ENCODE measurements at places on chromosomes 4 and X.

DNA sequence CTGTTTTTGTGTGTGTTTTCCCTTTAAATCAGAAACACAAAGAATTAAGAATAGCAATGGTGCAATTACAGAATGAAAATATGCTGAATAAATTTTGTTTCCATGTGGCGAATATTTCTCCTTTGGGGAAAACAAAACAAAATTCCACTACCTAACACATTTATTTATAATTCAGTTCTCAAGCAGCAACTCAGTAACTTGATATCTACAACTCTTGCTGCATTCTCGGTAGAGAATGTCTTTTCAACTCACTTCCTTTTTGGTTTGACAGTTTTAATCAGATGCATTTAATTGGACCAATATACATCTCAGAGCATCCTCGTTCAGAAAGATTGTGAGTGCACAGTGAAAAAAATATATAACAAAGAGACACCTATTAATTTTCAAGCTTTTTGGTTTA is 30.8 kb downstream of the ZNF827 start:
- no peak for DNase-seq

DNA sequence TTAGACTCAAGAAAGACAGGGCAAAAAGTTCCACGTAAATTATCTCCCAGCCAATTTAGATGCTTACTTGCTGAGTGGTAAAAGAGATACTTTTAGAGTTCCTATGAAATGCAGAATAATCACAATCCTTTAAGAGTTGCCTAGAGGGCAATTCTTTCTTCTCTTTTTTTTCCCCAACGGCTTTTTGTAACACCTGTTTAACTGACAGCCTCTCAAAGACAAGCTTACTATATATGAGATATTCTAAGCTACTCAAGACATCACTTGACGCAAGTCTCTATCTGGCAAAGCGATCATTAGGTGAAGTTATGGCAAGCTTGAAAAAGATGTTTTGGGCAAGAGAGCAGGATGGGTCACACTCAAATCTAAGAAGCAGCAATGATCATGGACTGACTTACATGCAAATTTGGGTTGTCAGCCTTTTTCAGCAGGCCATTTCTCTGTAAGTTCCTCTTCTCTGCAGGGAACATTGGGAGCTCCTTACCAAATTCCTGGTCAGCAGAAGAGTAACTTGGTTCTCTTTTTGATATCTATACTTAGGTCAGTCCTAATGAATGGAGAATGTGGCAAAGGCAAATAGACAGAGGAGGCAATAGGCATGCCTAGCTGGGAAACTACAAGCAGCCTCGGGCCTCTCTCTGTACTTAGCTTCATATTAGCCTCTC is 162.9 kb upstream of the FGF13 start:
- no peak for DNase-seq

DNA sequence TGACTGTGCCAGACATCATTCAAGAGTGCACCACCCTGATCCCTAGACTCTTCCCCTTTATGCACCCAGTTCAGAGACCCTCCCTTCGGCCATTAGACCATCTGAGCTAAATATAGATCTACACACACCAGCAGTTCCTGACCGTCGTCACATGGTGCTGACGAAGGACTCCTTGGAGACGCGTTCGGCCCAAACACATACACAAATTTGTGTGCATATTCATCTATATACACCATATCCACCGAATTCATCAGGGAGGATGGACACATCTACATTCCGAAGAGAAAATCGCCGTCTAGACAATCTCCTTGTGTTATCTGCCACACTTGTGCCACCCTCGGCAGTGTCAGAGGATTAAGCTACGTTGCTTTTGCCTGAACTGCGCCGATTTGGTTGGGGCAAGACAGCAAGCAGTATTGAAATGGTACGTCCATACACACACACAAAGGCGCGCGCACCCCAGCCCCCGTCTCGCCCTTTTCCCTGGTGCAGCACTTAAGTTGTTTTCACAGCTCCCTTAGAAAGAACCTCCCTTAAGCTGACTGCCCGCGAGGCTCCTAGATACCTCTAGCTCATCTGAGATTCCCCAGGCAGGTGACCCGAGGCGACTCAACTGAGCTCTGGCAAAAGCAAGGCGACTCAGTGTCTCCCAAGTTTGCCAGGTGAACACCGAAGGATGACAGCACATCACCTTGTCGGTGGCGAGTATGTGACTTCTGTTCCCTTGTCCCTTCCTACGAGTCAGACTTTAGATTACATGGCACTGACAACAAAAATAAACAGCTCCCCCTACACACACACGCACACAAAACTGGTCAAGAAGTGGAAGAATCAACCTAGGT is 1.0 kb downstream of the RASGEF1B start:
- DNase-seq = no peak

DNA sequence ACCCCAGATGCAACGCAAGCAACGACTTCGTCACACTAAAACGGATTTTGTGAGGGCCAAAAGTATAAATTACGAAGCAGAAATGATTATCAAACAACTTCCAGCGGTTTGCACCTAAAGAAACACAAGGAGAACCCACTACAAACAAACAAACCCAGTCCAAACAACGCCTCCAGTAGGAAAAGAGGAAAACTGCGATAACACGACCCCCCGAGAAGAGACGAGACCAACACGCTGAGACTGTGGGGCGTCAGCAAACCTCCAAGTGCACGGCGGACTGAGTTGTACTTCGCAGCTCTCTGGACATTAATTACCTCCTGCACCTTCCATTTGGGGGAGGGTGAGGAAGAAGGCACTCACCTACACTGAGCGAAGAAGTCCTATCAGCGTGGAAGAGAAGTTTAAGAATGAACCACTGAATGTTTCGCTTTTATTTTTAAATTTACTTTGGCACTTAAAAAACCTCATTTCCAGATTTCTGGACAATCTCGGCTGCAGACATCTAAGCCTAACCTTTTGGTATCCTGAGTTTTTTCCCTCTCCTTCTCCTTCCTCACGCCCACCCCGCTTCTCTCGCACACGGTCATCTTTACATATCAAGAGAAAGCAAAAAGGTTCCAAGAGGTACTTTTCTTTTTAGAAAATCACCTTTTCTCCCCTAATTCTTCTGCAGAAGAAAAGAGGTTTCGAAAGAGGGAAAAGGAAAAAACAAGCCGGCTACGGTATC is at the start of gene MAB21L2:
TSS of gene MAB21L2 (plus strand) at position 6 of the 727 bp plus-strand sequence. CDS start 879 bp downstream, outside the sequence.
- DNase-seq = peak; percentile 27

DNA sequence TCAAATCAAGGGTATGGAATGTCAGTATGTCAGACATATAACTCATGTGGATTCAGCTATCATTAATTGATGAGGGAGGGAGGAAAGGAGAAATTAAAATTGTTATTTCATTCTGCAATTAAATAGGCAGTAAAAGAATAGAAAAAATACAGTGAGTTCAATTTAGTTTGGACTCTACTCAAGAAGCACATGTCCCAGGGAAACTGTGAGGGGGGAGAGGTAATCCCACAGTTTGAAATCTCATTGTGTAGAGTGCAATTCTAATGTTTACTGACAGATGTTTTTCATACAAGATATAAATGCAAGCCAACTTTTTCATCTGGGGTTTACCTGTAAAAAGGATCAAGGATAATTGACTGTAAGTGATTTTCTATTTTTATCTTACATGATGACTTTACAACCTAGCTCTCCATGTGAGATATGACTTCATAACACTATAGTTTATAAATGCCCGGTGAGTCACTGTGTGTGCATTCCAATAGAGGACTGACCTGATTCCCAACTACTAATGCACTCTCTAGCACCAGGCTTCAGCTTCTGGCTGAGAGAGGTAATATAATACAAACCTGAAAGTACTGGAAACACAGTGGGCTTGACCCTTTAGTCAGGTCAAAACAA is 35.2 kb upstream of the SCD5 start:
- no peak for DNase-seq

DNA sequence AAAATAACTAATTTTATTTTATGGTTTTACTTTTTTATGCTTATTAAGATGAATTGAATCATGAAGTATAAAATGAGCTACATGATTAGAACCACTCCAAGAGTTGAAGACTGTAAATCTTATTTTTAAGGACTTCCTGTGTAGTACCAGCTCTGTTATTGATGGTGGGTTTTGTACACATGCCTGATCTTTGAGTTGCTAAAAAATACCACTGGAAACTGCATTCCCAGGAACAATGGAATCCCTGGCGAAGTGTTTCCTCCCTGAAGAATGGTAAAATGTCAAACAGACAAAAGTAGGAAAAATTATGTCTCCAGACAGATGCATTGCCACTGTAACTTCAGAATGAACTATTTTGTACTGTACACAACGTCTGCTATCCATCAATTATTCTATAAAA is 935.4 kb upstream of the TENM3 start:
- DNase-seq = no peak

- no peak for DNase-seq
Measured at GRCh38 chrX:123869488-123869887, 9.6 kb downstream of the XIAP start.

GRCh38 chr4:117770269-117771102 is 263.8 kb upstream of the NDST3 start:
- no peak for DNase-seq

GRCh38 chr4:113893546-113893945 is 85.9 kb downstream of the ARSJ start:
- no peak for DNase-seq

DNA sequence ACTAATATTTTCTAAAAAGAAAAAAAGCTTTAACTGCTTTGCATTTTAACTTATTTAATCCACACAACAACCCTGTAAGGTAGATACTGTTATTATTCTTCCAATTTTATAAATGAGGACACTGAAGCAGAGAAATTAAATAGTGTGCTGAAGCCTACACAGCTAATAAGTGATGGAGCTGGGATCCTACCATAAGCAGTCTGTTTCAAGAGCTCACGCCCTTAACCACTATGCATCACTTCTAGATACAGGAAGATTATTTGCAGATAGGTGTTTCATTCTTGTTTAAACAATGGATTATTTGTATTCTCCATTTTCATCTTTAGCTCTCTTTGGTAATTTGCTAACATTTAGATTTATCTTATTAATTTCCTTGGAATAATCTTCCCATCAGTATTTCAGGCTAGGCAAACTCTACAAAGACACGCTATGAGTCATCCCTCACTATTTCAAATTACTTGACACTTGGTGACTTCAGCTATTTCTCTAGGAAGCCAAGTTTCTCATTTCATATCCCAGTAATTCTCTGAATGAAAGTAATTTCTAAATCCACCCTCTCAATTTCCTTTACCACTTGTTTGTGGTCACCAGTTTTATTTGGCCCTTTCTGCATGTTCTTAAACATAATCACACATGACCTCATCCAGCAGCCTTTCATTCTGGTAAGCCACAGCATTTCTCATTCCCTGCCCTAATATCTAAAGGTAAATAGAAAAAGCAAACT is 67.3 kb downstream of the ASB9 start:
- DNase-seq = no peak

- DNase-seq = no peak
Measured at GRCh38 chr4:162126729-162127128, 37.1 kb downstream of the FSTL5 start.

GRCh38 chr4:40245550-40245949 is 48.7 kb downstream of the RHOH start:
- no peak for DNase-seq

DNA sequence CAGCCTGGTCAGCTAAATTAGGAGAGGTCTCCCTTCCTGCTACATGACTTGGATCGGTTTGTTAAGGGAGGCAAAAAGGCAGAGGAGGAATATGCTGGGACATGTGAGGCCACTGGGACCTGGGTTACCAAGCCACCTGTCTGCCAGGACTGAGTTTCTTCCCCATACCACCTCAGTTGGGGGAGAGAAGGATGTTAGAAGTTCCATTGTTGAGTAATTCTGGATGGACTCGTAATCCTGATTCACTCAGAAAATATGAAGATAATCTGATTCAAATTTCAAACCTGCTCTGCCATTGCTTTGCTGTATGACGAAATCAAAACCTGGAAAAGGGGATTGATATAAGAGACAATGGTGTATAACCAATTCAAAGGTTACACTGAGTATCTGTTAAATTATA is 97.4 kb upstream of the S100G start:
- no peak for DNase-seq

DNA sequence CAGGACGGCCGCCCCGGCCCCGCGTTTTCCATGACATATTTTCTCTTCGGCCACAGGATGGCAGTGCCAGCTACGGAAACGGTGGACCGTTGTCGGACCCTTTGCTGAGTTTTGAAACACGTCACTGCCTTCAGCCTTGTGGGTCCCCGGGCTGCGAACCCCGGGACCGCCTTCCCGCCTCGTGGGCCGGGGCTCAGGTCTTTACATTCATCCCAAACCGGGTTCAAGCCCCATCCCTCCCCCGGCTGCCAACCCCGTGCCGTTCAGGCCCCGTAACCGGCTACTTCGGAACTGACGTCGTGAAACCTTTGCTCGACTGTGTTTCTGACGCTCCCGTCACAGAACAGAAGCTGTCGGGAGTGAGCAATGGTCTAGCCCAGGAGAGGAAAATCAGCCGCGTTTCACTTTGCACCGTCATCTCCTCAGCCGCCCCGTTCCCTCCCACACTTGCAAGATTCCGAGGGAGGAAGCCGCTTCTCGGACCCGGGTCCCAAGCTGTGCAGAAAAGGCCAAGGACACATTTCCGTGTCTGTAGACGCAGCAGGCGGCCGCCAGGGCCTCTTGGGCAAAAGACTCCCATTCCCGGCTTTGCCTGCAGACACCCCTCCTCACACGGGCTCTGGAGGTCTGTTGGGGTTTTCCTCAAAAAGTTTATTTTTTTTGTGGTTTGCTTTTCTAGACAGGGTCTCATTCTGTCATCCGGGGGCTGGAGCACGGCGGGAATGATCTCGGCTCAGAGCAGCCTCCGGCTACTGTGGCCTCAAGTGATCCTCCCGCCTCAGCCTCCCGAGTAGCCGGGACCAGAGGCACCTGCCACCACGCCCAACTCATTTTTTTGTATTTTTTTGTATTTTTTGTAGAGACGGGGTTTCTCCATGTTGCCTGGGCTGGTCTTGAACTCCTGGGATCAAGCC is 41.4 kb upstream of the PPP2R3B start:
- DNase-seq = peak; percentile 50

DNA sequence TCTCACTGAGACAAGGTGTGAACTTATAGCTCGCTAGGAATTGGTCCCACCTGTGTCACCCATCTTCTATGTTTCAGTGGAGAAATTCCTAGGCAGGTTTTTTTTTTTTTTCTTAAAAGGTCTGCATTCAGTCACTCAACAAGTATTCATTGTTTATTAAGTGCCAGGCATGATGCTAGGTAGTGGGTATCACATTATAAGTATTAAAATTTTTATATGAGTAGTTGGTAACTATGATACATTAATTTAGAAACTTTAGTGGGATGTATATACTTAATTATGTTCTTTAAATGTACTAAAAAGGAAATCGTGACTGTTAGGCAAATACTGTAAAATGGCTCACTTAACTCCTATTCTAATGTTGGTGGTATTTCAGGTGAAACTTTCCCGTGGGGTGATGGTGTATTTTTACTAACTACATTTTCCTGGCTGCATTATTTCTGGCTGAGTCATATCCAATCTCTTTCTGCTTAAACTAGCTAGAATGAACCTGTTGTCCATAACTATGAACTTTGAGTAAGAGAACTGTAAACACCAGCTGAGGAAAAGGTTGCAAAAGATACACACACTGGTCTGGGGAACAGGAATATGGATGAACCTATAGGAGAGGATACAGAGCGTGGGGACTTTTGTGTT is 49.3 kb upstream of the MED14 start:
- DNase-seq = no peak

GRCh38 chr4:77669946-77670590 is 64.4 kb downstream of the CXCL13 start:
- no peak for DNase-seq

GRCh38 chr4:61468024-61468720 is 268.0 kb downstream of the ADGRL3 start:
- no peak for DNase-seq

All from neuronal stem cell (in vitro differentiated cells).